ENCODE measurements at places on chromosomes 4 and X. TPM values are rescaled to one million over a fixed set of nuclear protein-coding genes. Genes with fewer than 3 reads are reported as not detected.

DNA sequence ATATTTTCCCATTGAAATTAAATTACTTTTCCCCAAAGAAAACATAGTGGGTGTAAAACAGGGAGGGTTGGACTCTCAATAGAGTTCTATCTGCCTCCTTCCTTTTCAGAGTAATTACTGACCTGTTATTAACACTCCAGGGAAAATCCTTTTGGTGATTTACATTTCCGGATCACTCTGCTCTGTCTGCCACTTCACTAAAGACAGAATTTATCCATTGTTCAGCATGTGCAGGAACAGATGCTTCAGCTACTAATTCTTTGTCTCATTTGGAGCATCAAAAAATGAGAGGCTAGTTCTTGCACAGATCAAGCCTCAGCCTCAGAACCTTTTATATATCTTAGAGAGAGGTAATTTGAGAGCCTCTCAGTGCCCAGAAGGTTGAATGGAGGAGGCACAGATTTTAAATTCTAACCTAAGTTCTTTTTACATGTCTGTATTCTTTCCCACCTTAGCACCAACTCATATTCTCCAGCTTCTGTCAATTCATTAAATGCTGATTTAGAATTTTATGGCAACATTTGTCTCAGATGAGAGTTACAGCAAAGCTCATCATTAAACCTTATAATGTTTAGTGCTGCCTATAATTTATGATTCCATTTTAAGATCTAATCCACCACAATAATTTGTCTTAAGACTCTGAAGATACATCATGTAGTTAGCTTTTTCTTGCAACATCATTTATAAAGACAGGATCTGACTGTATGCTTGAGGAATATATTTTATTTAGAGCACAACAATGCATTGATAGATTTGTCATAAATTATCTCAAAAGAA, 1494.4 kb downstream of the STIM2 start:
- DNase-seq, result no peak

Gene IGSF1
- total RNA-seq, result 1.4 TPM

- DNase-seq, result no peak
These were observed 502.3 kb upstream of the DIAPH2 start for GRCh38 chrX:96182366-96182765.

DNA sequence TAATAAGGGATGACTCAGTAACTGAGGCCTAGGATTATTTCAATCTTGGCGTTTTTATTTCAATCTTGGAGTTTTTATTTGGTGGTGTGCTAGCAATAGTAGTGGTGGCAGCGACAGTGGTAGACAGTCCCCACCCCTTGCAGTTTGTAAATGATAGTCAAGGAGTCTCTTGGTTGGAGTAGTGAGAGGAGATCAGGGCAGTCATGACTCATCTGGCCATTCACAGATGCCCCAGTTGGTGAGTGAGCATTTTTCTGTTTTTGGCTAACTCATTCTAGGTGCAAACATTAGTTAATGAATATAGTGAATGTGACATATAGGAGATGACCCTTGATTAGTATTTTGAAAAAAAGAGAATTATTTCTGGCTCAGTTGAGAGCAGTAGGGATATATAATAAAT, 93.5 kb upstream of the ADAD1 start:
- DNase-seq, result no peak

Gene MAGEA4
- not detected for total RNA-seq

Gene RAB41
- not detected for total RNA-seq

DNA sequence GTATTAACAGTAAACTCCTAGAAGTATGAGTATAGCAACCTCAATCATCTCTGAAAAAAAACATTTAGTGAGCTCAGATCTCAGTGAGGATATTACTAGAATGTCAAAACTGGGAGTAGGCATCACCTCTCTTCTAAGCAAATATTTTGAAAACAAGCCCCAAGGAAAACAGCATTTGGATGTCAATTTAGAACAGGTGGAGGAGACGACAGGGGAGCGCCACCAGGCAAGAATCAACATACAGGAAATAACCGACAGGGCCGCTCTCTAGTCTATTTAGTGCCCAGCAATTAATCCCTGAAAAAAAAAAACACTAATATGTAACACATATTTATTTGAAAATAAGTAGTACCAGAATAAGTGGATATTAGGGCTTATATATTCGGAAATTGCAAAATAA, 940.3 kb upstream of the ADGRL3 start:
- DNase-seq, result no peak

GRCh38 chrX:103310555-103311398, at the start of gene BEX2:
Gene BEX2 (minus strand): TSS chrX:103310990. CDS start chrX:103309976, 1,014 bp downstream.
- no peak for DNase-seq

DNA sequence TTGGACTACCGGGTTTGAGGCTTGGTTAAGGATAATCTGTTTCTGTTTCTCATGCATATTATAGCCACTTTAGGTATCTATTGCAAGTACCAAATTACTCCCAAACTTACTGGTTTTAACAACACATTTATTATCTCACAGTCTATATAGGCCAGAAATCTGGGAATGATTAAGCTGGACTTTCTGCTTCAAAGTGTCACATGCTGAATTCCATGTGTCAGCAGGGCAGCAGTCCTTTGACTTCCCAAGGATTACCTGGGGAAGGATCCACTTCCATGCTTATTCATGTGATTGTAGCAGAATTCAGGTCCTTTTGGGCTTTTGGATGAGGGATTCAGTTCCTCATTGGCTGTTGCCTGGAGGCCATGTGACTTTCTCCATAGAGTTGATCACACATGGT, 349.0 kb upstream of the TRAM1L1 start:
- DNase-seq, result no peak

Gene WNK3
- 1.1 TPM for total RNA-seq

DNA sequence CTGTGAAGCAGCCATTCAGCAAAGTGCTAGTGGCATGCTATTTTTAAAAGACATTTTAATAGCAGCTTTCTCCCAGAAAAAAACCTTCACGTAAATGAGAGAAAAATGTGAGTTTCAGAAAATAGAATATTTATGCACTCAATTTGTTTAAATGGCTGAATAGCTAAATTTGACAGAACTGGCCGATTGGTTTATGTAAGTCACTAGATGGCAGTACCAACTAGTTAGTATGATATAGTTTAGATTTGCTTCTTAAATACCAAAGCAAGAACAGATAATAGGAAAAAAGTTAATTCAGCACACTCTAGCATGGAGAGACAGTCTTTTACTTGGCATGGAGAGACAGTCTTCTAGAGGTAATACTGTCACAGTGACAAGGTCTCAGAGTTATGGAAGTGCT, 250.1 kb downstream of the SNCA start:
- no peak for DNase-seq

DNA sequence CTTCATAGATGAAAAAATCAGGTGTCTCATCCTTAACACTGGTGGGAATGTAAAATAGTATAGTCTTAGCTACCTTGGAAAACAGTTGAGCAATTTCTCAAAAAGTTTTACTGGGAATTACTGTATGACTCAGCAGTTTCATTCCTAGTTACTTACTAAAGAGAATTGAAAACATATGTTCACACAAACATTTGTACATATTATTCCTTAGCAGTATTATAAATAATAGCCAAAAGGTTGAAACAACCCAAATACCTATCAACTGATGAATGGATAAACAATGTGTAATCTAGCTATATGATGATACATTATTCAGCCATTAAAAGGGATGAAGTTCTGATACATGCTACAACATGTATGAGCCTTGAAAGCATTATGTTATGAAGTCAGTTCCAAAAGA, 41.7 kb downstream of the RBM46 start:
- DNase-seq, result no peak

DNA sequence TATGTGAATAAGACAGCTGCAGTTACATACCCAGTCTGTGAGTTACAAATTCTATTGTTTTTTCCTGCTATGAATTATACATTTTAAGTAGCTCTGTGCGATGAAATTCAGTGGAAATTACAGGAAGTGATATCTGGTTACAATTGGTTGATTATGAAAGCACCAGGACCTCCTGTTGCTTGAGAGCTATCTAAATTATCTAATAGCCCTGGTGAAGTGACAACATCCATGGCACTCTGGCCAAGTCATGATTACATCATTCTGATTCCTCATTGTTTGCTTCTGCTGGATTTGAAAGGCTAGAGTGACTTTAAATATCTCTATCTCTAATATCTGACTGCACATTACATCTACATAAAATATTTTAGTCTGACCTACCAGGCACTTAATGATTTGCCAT, 515.0 kb downstream of the CFAP47 start:
- DNase-seq, result no peak

DNA sequence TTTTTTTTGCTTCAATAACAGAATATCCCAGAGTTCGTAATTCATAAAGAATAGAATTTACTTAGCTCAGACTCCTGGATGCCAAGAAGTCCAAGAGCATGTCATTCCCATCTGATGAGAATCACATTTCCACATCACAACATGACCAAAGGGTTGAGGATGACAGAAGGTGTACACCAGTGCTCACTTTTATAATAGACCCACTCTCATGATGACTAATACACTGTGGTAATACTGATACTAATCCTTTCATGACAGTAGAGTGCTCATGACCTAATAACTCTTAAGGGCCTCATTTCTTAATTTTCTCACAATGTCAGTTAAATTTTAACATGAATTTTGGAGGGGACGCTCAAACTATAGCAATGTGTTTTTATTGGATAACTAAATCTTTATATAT, 69.2 kb downstream of the ZNF732 start:
- no peak for DNase-seq

Gene PDCL2
- total RNA-seq, result not detected

GRCh38 chr4:109022961-109023360, 260.1 kb upstream of the ETNPPL start:
- no peak for DNase-seq

Gene FAM53A
- 1.0 TPM for total RNA-seq

GRCh38 chr4:181418496-181418895, 824.7 kb upstream of the TENM3 start:
- no peak for DNase-seq

Gene PLAC8
- 11.3 TPM for total RNA-seq

DNA sequence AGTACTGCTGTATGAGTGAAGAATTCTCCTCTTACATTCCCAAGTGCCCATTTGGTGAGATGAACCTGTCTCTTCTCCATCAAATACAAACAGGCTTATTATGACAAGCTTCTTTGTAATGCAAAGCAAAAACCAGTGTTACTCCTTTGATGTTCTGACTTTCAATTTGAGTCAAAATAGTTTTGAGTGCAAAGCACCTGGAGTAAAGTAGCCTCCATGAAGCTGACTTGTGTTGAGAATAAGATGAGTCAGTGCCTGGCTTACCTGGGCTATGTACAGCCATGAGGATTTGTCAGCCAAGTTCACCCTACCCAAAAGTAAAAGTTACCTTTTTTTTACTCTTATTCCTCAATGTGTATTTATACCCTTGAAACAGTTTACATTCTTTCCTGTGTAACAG, 132.5 kb upstream of the FMR1 start:
- DNase-seq, result no peak

DNA sequence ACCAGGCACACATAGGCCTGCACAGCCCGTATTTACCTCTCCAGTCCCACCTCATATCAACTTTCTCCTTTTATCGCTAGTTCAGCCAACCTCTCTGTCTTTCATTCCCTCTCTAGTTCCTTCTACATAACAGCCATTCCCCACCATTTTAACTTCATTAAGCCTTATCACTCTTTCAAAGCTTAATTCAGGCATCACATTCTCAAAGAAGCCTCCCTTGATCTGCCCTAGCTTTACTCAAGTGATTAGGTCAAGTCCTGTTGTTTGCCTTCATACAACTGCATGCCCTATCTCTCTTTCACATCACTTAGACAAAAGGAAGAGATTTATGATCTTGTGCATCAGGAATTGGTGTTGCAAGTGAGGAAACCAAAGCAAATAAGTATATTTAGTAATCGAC, 74.2 kb downstream of the ALPK1 start:
- DNase-seq, result no peak

Gene PRRG1
- 10.1 TPM for total RNA-seq

GRCh38 chr4:107733431-107733925, 13.4 kb upstream of the PAPSS1 start:
- no peak for DNase-seq

GRCh38 chr4:75634281-75634680, 4.0 kb upstream of the CDKL2 start:
- no peak for DNase-seq

Gene HTN3
- total RNA-seq, result not detected

- DNase-seq, result no peak
These were observed 28.1 kb downstream of the BMP3 start for GRCh38 chr4:81058621-81059020.

DNA sequence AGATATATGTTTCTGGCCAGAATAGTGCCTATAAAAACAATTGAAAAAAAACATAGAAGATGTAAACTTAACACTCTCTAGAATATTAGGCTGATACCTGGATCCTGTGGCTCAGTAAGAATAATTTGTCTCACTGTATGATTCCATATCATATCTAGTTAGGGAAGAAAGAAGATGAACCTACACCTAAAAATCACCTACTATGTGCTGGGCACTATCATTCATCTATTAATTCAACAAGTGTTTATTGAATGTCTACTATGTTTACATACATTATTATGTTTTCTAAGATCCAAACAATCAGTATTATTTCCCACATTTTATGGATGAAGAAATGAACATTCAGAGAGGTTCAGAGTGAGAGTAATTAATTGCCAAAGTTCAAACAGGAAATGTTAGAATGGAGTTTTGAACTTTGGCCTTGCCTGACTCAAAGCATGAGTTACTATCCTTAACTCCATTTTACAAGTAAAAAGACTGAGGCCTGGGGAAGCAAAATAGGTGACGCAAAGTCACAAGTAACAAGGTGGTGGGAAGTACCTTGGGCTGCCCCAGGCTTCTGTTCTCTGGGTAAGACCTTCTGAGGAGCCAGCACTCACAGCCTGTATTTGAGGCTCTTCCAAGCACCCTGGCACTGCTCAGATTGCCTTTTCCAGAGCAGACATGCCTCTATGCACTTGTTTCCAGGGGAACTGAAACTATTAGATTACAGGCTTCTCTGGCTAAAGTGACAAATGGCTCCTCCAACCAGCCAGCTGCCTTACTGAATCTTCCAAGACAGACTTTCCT, 111.1 kb upstream of the ACSL4 start:
- peak; percentile 16 for DNase-seq

DNA sequence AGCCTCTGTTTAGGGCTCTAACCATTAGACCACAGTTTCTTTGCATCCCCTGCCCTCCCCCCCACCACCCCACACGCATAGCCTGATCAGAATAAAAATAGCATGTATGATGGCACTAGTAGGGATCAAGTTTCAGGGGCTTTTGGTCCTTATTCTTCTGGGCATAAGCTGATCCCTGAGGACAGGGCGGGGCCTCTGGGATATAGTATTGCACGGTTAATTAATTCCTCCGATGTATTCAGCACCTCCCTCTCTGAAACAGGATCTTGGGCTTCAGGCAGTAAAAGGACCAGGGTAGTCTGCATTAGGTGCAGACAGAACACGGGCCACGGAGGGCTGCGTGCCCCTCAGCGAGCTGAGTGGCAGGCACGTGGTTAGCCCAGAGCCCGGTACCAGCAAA, 57.1 kb downstream of the ELF4 start:
- DNase-seq, result no peak

DNA sequence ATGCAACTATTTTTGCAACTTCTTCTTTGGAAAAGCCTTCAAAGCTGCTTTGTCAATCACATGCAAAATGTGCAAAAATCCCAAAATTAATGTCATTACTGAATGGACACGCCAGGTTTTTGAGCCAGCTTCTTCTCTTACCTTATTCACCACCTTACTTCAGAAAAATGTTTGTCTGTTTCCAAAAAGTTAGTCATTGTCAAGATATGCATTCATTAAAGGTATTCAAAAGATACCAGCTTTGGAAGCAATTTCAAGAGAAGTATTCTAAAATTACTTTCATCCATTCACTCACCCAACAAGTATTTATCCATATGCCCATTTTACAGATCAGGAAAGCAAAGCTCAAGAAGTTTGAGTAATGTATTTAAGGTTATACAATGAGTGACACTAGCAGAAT, 2.3 kb upstream of the SEPSECS start:
- DNase-seq, result no peak

Data from heart left ventricle (tissue), 16 donors.